Stimulated activated CD8-positive, alpha-beta memory T cell treated with anti-CD3 and anti-CD28 coated beads, Interleukin-15, amount 100 ng/mL, for 1 hour (primary cell): ENCODE measurements at places on chromosomes 1 and 21.

DNA sequence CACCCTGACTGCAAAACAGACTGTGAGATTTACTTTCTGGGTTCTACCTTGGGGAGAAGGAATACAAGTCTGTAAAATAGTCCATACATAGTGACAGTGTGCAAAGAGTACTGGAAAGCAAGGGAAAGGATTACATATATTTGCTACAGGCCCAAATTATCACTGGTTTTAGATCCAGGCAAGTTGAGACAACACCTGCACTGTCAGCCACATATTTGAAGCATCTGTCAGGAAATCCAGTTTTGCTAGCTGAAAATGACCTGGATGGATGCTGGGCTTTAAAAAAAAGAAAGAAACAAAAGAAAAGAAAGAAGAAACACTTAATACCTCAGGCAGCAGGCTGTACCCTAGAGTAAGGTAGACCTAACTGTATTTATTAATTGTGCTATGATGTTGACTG is 23.9 kb upstream of the SPRR2G start:
- DNase-seq = no peak

- DNase-seq = no peak
These were observed 67.2 kb downstream of the CD46 start for GRCh38 chr1:207818971-207819451.

DNA sequence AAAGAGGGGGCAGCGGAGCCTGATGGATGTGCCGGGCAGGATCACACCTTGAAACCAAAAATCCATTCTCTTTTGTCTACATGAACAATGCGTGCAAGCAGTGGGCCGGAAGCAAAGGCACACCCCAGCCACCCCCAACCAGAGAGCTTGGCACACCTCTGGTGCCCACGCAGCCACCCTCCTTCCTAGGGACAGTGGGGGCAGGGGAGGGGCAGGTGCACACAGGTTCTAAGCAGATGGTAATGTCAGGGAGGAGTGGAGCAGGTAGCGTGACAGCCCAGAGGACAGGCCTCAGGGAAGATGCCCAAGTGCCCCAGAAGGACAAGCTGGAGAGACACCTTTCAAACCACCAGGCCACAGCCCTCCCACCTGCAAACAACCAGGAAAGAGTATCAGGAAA is 36.5 kb downstream of the SYF2 start:
- DNase-seq = no peak

- DNase-seq = peak; percentile 59
These were observed 855 bp upstream of the IVNS1ABP start for GRCh38 chr1:185317886-185318310.

GRCh38 chr1:92488416-92488815 is 1.7 kb upstream of the GFI1 start:
- DNase-seq = no peak

- peak; percentile 59 for DNase-seq
These were observed 18.0 kb upstream of the BTG2 start for GRCh38 chr1:203287109-203287893.

DNA sequence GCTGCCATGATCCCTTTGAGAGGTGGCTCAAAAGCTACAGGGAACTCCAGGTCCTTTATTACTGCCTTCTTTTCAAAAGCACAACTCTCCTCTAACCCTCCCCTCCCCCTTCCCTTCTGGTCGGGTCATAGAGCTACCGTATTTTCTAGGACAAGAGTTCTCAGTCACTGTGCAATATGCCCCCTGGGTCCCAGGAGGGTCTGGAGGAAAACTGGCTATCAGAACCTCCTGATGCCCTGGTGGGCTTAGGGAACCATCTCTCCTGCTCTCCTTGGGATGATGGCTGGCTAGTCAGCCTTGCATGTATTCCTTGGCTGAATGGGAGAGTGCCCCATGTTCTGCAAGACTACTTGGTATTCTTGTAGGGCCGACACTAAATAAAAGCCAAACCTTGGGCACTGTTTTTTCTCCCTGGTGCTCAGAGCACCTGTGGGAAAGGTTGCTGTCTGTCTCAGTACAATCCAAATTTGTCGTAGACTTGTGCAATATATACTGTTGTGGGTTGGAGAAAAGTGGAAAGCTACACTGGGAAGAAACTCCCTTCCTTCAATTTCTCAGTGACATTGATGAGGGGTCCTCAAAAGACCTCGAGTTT is 3.1 kb downstream of the BTG2 start:
- no peak for DNase-seq

- DNase-seq = no peak
These were observed 21.9 kb downstream of the NTNG1 start for GRCh38 chr1:107162745-107163144.

- peak; percentile 14 for DNase-seq
These were observed at the start of gene EXTL2 for GRCh38 chr1:100894603-100895539. Gene EXTL2, minus strand, starts transcription at chr1:100894842. Its CDS starts 6,085 bp downstream, at chr1:100888757.

DNA sequence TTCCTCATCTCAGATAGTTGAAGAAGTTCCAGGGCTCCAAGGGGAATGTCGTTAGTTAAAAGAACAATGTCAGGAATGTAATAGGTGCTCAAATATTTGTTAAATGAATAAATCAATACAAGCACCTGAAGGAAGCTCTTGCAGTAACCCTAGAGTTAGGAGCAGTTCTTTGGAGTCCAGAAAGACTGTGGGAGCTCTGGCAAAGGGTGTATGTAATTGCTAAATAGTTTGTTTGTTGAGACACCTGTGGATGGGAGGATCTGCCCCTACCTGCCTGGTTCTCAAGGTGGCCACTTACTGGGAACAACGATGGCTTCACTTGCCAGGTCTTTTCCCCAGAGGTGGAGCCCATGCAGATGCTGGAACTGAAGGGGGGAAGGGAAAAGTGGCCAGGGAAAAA is 27.5 kb upstream of the JUN start:
- DNase-seq = no peak

- DNase-seq = no peak
These were observed 159.3 kb downstream of the DSCAM start for GRCh38 chr21:40687625-40688024.

GRCh38 chr21:45473496-45474322 is 68.5 kb downstream of the SLC19A1 start:
- no peak for DNase-seq

DNA sequence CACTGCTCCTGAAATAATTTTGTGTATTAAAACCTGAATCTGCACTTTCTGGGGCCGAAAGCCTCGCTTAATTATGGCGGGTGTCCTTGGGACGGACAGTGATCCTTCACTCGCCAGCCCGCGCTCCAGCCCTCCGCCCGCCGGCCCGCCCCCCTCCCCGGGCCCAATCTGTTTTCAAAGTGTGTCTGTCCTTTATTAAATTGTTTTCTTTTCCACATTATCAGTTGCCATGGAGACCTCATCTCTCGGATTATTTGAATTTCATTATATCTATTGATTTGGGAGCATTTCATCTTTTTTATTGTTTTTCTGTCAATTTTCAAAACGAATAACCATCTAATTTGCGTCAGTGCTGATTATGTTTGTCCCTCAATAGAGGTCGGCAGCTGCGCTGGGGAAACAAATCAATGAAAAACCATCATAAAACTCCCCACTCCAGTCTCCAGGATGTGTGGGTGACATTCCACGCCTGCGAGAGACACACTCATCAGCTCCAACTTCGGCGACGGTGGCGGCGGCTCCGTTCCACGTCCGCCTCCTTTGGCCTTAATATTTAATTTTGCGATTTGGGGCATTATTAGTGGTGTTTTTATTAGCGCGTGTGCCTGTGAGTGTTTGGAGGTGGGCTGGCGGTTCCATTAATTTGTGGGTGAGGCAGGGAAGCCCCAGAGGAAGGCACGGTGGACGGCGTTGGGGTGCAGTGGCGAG is 123.9 kb downstream of the CASZ1 start:
- DNase-seq = no peak

DNA sequence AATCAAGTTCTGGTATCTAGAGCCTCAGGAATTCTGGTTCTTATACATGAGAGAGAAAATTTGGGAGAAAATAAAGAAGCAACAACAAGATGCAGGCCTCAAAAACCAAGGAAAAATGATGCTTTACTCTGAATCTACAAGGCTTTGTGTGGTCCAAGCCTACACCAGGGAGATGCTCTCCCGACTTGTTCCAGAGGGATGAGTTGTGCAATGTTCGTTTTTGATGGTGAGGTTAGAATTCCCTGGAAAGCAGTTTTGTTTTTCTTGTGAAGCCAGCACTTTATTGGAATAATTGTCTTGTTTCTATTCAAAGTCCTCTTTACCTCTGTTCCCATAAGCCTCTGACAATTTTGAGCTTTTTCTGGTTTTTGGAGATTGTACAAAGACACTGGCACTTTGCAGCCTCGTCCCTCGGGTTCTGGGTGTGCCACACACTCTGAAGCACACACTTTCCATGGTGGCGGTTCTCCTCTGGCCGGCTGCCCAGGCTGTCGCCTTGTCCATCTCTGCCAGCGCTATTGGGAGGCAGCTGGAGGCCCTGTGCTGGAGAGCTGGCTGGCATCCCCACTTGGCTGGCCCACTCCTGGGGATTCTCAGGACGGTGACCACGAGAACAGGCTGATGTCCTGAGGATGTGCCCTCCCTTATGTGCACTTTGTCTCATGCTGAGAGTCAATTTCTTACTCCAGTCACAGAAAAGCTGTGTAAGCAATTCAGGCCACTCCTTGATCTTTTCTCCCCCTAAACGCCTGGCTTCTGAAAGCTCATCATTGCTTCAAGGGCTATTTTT is 70.2 kb downstream of the EDEM3 start:
- DNase-seq = no peak

DNA sequence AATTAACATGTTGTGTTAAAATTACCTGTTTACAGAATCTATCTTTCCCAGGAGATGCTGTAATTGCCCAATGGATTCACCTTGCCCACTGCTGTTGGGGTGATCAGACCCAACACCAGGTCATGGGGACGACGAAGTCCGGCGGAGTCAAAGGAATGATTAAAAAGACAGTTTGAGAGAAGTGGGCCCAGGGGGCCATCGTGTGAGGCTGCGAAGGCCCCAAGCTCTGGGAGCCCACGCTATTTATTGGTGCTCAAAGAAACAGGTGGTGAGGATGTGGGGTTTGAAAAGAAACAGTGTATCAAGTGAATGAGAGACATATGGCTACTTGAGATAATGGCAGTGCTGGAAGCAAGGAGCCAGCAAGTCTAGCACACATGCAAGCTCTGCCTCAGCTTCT is 16.3 kb upstream of the L1TD1 start:
- no peak for DNase-seq

GRCh38 chr1:65558215-65558614 is 137.7 kb downstream of the LEPR start:
- DNase-seq = no peak

GRCh38 chr1:231116738-231117137 is 45.1 kb upstream of the TRIM67 start:
- no peak for DNase-seq

- no peak for DNase-seq
These were observed 54.6 kb upstream of the IPO9 start for GRCh38 chr1:201774224-201774982.

DNA sequence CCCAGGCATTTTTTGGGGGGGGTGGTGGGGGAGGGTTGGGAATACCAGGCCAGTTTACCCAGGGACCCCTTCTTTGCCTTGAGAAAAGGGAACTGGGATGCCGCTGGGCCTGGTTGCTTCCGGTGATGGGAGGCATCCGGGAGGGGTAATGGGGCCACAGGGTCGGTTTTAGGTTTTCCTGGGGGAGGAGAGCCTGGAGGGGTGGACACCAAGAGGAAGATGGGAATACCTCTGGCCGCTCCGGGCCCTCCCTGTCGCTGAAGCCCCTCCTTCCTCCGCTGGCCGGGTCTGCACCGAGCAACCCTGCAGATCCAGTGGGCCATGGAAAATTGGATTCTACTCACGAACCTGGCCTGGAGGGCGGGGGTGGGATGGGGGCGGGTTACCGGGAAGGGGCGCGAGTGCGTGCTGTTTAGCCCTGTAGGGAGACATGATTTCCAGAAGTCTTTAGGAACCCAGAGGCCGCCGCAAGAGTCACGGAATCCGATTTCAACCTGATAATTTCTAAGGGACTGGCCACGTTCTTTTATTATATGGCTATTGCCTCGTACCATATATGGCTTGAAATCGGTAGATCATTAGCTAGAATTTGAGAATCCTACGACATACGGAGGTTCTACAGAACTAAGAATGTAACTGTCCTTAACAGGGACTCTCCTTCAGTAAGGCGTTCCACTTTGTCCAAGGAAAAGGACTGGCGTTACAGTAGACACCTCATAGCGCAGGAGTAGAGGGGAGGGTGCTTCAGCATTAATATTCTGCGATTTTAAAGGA is 749 bp downstream of the AKIRIN1 start:
- no peak for DNase-seq

DNA sequence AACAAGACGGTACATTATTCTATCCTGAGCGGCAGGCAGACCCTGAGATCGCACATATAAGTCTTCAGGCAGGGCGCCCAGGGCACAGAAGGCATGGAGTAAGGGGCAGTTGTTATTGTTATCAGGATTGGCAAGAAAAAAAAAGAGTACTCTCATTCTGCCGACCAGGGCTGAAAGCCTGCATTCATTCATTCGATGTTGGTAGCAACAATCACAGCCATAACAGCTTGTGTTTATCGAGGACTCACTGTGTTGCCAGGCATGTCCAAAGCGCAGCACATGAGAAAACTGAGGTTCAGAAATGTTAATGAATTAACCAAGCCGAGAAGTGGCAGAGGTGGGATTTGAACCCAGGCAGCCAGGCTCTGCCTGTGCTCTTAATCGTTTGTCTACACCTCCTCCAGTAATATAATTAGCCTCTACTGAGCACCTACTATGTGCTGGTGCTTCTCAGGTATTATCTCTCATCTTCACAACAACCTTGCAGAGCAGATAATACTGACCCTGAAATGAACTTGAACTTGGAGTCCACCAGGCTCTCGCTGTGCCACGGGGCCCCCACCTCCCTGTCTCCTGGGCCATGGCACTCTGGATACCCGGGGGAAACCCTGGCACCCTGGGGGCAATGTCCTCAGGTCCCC is 56.2 kb downstream of the TAS1R2 start:
- no peak for DNase-seq

DNA sequence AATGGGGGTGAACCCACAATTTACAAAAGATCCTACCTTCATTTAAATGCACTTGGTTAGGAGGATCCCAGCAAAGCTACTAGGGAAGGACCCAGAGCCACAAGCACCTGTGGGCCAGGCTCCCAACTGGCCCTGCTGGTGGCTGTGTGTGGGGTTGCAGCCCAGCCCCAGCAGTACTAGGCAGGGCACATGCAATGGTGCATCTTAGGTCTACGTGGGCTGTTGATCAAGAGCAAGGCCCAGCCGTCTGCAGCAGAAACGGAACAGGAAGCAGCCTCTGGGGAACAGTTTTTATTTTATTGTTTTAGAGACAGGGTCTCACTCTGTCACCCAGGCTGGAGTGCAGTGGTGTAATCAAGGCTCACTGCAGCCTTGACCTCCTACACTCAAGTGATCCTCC is 134.1 kb upstream of the RAB4A start:
- DNase-seq = no peak
